Right ventricle myocardium superior (tissue), 1 donor: ENCODE measurements at places on chromosomes 5 and 9. TPM values are rescaled to one million over a fixed set of nuclear protein-coding genes. Genes with fewer than 3 reads are reported as not detected.
A peak's percentile ranks its signal among the peaks of the same experiment; 100 is the strongest.

- DNase-seq: peak; percentile 37
Measured at GRCh38 chr5:67815455-67816391, 399.8 kb upstream of the PIK3R1 start.

- DNase-seq: no peak
Measured at GRCh38 chr5:120697147-120697546, 233.0 kb downstream of the PRR16 start.

GRCh38 chr5:24649531-24649930 is 4.8 kb upstream of the CDH10 start:
- DNase-seq: no peak

- DNase-seq: no peak
Measured at GRCh38 chr5:145220481-145220880, 614.7 kb downstream of the PRELID2 start.

DNA sequence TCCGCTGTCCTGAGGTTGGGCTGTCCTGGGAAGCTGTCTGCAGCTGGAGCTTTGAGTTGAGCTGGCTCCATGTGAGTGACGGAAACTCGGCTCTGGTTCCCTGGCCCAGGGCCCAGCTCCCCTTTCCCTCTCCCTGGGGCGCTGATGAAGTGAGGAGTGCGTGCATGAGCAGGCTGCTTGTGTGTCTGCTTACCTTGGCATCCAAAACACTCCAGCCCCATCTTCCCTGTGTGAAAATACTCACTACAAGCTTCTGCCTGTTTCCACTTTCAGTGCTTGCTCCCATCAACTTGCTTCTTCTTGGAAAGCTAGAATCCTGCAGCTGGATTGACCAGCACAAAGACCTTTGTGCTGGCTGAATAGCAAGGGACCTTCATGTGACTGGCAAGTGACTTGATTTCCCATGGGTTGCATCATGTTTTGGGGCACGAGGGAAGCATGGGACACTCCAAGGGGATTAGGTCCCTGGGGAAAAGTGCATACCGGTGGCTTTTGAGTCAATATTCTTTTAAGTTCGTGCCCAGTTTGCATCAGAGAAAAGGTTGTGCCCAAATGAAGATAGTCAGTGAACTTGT is 198.1 kb downstream of the GADD45G start:
- peak; percentile 85 for DNase-seq

- DNase-seq: no peak
Measured at GRCh38 chr5:77867194-77867691, 91.1 kb upstream of the TBCA start.

GRCh38 chr9:107005201-107005600 is 142.2 kb downstream of the ZNF462 start:
- DNase-seq: no peak

Gene EMB
- total RNA-seq: 15.9 TPM

Gene CTNNAL1
- total RNA-seq: 77.5 TPM
